ENCODE measurements at places on chromosomes 5 and 9. TPM values are rescaled to one million over a fixed set of nuclear protein-coding genes. Genes with fewer than 3 reads are reported as not detected.

GRCh38 chr5:24264547-24264946 lies 380.2 kb downstream of the CDH10 start:
- DNase-seq = no peak

DNA sequence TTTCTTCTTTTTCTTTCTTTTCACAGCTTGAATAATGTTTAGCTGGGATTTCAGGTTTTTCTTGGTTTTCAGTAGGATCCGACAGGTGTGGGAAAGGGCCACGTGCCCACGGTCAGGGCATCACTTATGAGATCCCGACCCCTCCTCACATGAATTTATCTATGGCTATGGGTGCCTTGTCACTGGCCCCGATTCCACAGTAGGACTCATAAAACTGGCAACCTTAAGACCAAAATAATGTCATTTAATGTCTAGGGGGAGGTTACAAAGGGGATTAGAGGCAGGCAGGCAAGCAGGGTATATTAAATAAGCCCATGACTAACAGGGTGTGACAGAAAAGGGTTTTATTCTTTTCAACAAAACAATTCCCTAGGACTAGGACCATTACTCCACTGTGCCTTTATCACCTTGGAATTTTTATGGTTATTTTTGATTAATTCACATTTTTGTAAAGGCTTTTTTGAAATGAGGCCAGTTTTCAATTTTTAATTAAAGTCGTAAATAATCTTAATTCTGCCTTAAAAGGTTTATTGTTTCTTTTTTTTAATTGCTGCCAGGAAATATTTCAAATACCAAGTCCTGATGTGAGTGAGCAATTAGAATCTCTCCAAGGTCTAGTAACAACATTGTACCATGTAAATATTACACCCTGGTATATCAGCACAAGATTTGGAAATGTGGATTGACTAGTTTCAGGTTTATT lies 370.4 kb downstream of the GLIS3 start:
- no peak for DNase-seq

- DNase-seq = no peak
These were observed 193.0 kb upstream of the C9orf72 start for GRCh38 chr9:27766073-27766835.

- no peak for DNase-seq
These were observed 163.8 kb upstream of the TRPM3 start for GRCh38 chr9:71285191-71285656.

DNA sequence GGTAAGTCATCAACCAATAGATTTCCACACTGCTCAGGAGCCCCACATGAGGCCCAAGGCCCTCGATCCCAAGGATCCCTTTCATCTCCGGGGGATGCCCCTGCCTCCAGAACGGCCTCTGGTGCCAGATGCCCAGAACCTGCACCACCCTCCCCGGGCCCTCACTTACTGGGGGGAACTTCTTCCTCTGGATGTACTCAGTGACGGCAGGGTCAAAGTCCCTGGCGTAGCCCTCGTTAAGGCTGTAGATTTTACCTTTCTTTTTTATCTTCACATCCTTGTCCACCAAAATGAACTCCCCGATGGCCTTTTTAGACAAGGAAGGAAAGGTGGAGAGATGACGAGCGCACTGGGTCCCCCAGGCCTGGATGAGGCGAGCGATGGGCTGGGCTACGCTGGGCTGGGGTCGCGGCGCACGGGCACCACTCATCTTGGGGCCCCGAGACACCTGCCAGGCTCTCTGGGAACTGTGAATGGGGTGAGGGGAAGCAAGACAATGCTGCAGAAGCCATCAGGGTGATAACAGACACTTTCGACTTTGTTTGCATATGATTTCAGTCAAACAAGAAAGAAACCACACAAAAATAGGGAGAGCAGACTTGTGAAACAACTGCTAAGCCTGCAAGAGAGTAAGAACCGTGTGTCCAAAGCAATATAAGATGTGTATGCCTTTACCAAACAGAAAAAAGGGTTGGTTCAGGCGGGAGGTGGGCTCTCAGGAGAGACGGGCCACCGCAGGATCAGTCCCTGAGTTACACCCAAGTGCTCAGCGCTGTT lies 13.2 kb upstream of the FBP2 start:
- no peak for DNase-seq

GRCh38 chr9:4520055-4520454 lies 29.8 kb downstream of the SLC1A1 start:
- DNase-seq = no peak

GRCh38 chr5:96022971-96023370 lies 61.3 kb upstream of the ELL2 start:
- no peak for DNase-seq

DNA sequence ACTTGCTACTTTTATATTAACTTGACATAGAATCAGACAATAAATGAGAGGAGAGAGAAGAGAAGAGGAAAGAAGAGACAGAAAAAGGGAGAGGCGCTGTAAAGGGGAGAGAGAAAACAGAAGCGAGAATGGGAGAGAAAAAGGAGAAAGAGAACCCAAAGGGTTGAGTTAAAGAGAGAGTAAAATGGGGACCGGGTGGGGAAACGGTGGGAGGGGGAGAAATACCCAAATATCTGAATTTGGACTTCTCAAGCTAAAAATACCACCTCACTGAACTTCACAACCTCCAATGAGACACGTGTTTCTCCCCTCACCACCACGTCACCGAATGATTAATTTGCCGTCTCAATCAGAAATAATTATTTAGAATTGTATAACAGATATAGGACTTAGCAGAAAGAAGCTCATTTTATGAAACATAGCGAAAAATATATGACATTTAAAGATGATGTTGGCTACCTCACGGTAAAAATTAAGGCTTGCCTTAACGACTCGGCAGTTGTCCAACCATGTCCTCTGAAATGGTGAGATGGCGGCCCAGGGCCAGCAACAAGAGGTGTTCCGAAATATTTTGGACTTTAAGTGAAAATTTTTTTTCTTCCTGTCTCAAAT lies 204.1 kb downstream of the MEF2C start:
- DNase-seq = no peak

- DNase-seq = no peak
These were observed 97.6 kb downstream of the CDH10 start for GRCh38 chr5:24547132-24547531.

DNA sequence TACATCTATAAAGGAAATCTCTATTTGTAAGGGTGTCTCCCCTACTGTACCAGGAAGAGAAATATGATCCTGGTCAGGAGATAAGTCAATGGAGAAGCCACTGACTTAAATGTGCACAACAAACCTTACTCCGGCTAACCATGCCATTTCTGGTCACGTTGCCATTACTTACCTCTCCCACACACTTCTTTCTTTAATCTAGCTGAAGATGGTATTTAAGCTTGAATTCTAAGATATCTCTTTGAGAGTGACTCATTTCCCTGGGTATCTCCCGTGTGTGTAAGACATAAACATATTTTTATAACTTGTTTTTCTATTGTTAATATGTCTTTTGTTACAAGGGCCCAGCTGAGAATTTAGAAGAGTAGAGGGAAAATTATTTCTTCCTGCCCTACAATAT lies 296.6 kb downstream of the SEMA5A start:
- DNase-seq = no peak

- DNase-seq = no peak
These were observed 72.9 kb upstream of the PAM start for GRCh38 chr5:102682101-102682647.

DNA sequence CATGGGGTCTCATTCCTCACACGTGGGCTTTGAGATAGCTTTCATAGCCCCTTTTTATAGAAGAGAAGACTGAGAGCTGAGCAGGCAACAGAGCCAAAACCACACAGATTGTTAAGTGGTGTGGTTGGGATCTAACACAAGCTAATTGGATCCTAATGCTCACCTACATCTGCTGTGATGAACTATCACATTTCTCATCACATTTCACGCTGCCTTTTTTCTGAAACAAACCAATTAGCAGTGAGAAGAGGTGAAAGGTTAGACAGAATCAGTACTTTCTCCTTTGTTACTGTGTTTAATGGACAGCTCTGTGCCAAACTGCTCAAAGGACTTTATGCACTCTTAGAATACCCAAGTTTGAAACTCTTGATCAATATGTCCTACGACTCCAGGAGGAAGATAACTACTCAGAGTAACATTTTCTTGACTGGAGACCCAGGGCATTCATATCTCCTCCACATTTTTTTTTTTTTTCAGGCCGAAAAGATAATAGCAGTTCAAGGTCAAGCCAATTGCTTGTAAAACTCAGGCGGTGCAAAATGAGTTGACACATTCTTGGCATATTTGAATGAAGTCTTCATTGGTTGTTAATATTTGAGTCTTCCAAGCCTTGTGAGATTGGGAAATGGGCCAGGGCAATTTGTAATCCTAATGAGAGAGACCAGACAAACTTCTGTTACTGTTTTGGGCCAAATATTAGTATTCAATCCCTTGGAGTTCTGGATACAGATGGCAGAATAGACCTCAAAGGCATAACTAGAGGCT lies 138.4 kb downstream of the KCTD16 start:
- no peak for DNase-seq

GRCh38 chr5:107682533-107682932 lies 11.8 kb upstream of the EFNA5 start:
- no peak for DNase-seq

- DNase-seq = no peak
These were observed 887 bp downstream of the PTPDC1 start for GRCh38 chr9:94085062-94085639.

DNA sequence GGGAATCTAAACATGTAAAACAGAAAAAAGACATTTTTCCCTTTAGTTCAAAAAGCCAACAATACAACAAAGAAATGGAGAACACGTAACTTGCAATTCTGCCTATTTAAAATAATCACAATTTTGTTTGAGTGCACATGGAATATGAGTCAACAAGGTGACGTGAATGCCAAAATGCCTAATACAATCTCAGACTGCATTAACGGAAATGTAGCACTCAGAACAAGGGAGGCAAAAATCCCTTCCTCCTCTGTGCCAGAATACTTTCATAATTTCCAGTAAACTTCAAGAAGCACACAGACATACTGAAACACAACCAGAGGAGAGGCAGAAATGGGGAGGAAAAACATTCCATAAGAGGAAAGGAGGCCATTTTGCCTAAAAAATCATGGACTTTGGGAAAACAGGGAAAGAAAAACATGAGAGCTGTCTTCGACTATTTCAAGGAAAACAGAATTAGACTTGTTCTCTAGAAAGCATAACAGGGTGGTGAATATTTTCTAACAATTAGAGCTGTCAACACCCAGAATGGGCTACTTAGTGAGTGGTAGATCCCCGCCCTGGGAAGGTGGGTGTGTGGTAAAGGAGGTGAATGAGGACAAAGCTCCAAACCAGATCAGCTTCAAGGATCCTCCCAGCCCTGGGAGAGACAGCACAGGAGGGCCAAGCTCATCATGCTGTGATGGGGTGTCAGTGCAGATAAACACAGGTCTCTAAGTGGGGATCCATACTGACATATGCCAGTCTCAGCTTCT lies 48.2 kb downstream of the ABCA1 start:
- no peak for DNase-seq

GRCh38 chr5:94329115-94329514 lies 289.3 kb downstream of the KIAA0825 start:
- no peak for DNase-seq

DNA sequence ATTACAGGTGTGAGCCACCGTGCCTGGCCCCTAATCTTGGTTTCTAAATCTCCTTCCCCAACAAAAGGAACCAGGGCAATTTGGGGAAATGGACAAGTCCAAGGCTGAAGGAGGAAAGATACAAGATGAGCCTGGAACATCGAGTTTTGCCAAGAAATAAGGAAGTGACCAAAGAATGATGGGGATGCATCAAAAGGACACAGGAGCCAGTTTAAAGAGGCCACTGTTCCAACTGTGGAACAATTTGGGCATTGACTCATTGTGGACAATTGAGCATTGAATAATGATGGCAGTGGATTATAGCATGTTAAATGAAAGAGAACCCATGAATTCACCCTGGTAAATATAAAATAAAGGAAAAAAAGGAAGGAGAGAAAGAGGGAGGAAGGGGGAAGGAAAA lies 47.5 kb downstream of the DUSP1 start:
- no peak for DNase-seq

DNA sequence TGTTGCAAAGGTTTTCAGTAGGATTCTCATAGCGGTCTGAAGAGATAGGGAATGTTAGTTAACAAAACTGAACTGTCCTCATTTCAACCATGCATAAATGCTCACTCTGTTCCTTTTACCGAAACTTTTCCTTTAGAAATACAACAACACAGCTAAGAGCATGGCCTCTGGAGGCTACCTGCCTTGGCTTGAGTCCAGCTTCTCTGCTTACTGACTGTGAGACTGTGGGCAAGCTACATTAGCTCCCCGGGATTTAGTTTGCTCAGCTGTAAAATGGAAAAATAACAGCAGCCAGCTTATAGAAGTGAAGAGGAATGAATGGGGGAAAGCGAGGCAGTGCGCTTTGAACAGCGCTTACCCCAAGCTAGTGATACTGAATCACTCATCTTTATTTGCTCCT lies 507.9 kb upstream of the DAP start:
- no peak for DNase-seq

GRCh38 chr9:91546574-91546973 lies 122.9 kb upstream of the NFIL3 start:
- no peak for DNase-seq

DNA sequence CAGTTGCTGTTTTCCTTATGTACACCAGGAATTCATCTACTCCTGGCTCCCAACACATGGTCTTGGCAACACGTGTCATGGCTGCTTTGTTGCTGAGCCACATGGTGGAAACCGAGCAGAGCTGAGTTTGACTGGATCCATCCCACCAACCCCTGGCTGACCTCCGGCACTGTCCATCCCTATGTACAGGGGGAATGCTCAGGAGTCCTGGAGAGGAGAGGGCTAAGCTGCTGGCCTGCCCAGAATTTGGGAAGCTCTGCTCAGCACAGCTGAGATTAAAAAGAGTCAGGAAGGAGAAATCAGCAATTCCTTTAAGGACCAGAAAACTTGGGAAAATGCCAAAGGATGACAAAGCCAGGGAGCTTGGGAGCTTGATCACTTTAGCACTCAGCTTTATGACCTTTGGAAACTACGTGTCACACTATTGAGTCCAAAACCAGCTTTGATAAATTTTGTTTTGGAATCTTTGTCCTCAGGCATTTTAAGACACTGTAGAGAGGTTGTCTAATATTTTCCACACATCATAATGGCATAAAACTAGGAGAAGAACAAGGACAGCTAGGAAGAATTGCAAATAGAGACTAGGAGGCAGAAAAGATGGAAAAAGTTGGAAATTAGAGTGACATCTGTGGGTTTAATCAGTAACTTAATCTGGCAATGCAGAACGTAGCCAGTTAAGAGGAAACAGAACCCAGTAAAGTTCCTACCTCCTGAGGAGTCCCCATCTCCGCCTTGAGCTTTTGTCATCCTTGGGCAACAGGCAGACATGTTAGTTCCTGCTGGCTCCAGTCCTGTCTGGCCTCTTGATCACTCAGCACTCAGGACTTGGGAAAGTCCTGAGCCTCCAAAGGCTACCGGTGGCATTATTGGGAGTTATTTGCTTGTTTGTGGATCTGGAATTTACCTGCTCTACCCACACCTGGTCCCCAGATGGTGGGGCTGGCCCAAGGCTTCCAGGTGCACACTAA lies 62.5 kb upstream of the PLPP1 start:
- DNase-seq = no peak

The PRDM9 gene
- total RNA-seq = not detected

The ANKRD20A1 gene
- total RNA-seq = 2.2 TPM

The DMGDH gene
- total RNA-seq = 5.2 TPM

The FER gene
- 37.6 TPM for total RNA-seq

The DOCK2 gene
- total RNA-seq = 49.4 TPM

The FOXD4L4 gene
- total RNA-seq = not detected

The GHR gene
- total RNA-seq = 145 TPM

The OR5C1 gene
- not detected for total RNA-seq

The GPRIN1 gene
- 1.3 TPM for total RNA-seq

The SOWAHA gene
- not detected for total RNA-seq
